Ovary (tissue), 10 donors: ENCODE measurements at places on chromosomes 7 and 10.

- DNase-seq, result peak; percentile 15
Measured at GRCh38 chr7:372546-372931, 82.6 kb downstream of the FOXL3 start.

DNA sequence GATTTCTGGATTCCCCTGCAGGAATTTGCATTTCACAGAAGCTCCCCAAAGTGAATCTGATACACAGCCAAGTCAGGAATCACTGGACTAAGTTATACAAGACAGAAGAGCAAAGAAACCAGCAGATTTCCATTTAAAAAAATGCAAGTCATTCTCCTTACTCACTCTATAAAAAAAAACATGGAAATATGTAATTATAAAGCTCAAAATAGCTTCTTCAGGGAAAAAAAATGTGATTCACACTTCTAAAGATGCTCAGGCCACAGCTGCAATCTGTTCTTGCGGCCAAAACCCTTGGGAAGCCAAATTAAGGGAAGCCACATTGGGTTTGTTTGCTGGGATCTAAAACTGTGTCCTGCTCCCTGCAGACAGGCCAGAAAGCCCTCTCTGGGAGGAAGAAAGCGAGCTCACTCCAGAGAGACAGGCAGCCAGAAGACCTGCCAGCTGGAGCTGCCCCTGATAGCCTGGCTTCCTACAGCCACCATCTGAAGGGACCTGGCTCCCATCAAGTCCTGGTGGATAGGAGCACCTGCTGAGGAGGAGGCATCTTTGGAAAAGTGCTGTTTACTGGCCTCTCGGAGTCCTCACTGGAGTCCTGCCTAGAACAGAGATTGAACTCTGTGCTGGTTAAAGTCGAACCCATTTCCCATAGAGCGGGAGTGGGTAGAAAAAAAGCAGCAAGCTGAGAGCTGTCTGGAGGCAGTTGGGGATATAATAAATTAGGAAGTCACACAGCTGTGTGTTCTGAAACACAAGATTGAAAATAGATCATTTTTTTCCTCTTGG is 359.2 kb upstream of the AOAH start:
- DNase-seq, result peak; percentile 35

DNA sequence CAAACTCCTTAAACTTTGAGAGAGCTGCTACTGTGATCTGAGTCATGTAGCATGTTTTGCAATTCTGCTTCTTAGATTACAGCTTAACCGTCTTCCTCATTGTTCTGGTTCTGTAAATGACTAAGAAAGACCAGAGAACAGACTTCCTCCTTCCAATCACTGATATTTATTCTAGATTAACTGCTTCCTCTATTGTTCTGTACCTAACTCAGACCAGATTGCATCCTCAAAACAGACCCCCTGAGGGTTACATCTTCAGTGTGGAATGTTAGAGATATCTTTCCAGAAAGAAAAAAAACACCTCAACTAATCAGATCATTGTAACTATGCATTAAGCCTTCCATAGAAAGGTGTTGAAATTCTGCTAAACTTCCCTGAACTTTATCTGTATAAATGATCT is 5.7 kb upstream of the PIP start:
- DNase-seq, result no peak

DNA sequence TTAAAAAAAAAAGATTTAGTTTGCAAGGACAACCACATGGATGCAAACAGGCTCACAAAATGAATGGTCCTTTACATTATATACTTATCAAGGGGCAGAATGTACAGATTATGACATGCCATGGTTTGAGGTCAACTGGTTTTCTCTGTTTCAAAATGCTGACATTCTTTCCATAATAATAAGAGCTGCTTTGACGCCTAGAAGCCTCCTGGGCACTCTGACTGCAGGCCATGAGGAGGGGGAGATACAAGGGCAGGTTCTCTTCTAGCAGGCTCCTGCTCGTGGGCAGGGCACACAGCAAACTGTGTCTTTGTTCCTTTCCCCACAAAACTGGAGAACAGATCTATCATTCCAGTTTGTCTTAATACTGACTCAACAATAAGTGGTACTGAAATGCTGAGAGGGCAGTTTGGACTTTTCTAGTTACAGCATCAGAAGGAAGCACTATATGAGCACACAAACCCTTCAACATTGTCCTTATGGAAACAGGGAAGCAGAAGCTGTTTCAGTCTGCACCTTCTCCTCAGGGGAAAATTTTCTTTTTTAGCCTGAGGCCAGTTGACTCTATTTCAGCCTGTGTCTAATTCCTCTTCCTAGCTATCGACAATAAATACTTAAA is 314.9 kb upstream of the AOAH start:
- no peak for DNase-seq

DNA sequence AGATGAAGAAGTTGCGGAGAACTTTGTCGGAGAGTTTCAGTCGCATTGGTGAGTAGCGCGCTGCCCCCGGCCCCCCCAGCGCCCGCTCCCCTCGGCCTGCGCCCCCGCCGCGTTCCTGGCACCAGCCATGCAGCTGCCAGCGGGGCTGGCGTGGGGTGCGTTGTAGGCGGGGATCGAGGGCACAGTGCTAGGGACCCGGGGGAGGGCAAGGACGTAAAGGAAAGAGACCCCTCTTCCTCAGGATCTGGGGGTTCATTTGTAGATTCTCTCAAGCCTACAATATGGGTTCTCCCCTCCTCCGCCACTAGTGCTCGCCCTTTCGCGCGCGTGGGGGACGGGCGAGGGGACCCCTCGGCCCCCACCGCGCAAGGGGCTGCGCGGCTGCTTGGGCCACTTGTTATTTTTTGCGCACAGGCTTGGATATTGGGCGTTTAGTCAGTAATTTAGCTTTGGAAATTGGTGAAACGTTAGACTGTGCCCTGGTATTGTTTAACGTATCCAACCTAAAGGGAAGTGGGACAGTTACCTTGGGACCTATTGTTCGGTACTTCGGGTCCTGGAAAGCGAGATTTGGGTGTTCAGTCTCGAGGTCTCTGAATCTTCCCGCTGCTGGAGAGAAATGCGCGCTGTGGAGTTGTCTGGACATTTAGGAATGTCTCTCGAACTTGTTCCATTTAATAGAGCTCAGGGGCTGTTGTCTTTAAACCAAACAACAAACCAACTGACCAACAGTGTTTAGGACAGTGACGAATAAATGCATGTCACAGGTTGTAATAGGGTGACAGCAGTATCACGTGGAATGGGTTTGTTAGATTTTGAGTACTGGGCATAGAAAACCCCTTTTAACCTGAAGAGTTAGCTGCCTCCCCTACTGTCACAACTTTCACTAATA is 796 bp downstream of the CDK14 start:
- no peak for DNase-seq

GRCh38 chr10:34061841-34062240 is 727.4 kb upstream of the NRP1 start:
- no peak for DNase-seq

DNA sequence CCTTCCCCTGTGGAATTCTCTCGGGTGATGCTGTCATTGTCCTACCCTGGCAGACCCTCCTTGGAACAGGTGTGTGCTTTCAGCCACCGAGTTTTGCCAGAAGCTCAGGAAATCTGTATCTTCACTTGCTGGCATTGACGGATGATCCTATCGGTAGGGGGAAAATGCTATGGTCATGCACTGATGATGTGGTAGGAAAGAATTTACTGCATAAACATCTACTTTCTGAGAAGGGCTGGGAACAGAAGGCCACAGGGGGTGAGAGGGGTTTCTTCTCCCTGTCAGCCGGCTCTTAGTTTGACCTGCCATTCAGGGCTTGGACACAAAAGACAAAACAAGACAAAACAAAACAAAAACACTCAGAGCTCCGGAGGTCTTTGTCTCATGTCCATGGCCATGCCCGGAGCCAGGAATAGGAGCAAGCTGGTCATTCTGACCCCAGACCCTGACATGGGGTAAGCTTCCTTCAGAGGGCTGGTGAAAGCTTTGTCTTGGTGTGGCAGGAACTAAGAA is 43.6 kb upstream of the CARD11 start:
- DNase-seq, result no peak

DNA sequence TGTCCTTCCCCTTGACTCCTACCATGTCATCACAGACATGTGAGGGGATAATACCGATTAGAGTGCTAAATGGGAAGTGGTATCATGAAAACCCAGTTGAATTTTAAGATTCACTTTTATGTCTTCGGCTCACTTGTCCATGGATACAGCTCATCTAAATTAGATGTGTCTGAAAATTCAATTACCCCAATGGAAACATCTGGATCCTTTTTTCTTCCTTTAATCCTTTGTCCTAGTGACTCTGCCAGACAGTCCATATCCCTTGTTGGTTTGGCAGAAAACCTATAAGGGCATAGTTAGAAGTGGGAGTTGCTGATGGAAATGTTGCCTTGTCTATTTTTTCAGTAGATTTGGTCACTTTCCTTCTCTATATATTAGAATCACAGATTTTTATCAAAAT is 271.9 kb downstream of the MTERF1 start:
- DNase-seq, result no peak
